Stimulated activated CD4-positive, alpha-beta T cell treated with anti-CD3 and anti-CD28 coated beads, Interleukin-4, amount 100 ng/mL, for 48 hours (primary cell): ENCODE measurements at places on chromosomes 6 and 20.

- DNase-seq = no peak
Observed at GRCh38 chr6:127385668-127386430, 42.4 kb upstream of the ECHDC1 start.

DNA sequence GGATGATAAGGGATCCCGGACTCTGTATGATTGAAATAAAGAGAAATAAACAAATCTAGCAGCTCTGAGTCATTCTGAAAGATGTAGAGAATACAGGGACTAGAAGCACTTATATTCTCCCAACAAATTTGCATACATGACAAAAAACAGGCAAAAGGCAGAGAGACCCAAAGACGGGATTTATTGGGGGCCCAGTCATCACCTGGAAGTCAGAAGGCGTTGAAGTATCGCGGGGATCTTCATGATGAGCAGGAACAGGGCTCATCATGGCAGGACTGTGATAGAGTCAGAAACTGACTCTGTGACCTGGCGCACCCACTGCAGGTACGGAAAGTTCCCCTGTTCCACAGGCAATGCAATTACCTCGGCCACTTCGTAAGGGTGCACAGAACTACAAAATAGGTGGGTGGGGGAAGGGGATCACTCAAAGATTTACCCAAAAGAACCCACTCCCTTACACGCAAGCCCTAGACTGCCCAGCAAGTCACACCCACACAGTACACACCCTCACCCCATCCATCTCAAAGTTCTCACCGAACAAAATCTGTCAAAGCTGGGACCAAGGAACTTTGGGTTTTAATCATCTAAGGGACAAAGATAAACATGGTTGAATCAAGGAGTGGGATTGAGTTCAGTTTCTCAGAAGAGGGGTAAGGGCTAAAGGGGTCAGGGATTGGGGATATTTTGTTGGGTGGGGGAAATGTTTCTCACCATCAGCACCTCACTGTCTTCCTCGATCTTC, 1.4 kb downstream of the CUTA start:
- no peak for DNase-seq

GRCh38 chr20:19786311-19786710, 28.3 kb downstream of the RIN2 start:
- DNase-seq = no peak

- DNase-seq = no peak
Observed at GRCh38 chr20:20859510-20859909, 147.1 kb upstream of the RALGAPA2 start.

DNA sequence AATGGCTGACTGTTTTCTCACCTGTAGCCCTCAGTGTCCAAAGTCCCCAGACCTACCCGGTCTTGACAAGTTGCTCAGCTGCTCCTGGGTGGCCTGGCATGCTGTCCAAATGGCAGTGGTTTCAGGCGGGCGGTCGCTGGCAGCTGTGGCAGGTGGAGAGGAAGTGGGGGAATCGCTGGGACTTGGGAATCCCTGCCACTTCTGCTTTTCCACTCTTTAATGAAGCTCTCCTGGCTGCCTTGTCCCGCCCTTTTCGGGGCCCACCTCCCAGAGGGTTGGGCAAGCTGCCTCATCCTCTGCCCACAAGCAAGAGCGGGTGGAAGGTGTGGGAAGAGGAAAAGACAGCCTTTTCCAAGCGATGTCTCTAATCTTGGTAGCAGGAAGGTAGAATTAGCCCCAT, at the start of gene OCSTAMP:
Gene OCSTAMP (minus strand): TSS at position 194 of the 400 bp plus-strand sequence. CDS start 94 bp downstream, at position 100.
- no peak for DNase-seq

DNA sequence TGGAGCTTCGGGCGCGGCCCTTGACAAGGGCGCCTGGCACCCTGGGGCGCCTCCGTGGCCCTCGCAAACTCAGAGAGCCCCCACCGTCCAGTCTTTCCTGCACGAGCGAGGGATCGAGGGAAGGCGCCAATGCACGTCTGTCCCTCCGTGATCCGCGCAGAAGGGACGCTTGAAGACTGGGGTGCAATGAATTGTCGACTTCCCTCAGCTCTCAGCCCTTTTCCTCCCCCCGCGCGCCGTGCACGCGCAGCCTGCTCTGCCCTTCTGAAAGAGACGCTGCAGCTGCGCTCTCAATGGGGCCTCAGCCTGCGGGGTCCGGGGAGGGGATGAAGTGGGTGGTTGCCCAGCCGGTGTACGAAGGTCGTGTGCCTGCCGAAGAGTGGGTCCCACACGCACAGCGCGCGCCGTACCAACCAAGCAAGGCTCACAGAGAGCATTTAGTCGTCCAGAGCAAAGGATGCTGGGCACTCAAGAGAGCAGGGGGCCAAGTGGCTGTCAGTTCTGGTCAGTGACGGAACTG, 5.5 kb upstream of the SOX4 start:
- DNase-seq = no peak

GRCh38 chr6:169837529-169838250, 86.3 kb downstream of the ERMARD start:
- DNase-seq = no peak

GRCh38 chr6:75334266-75335040, 49.9 kb upstream of the TMEM30A start:
- no peak for DNase-seq

DNA sequence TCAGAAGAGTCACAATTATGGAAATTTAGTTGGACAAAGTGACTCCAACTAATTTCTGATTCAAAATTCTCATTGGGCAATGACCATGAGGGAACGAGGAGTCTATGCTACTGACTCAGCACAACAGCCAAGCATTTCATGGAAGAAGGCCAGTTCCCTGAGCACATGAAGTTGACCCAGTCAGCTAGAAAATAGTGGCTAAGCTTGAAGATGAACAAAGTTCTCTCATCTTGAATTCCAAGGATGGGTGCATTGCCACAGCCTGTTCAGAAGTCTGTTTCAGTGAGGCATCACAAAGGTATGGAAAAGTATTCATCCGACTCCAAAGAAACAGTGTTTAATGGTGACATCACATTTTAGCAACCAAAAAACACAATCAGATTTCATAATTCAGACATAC, 676.9 kb downstream of the HACE1 start:
- DNase-seq = no peak

- DNase-seq = no peak
Observed at GRCh38 chr20:62203378-62204030, 16.6 kb downstream of the HRH3 start.

GRCh38 chr6:134740473-134741199, 209.3 kb downstream of the ALDH8A1 start:
- no peak for DNase-seq

DNA sequence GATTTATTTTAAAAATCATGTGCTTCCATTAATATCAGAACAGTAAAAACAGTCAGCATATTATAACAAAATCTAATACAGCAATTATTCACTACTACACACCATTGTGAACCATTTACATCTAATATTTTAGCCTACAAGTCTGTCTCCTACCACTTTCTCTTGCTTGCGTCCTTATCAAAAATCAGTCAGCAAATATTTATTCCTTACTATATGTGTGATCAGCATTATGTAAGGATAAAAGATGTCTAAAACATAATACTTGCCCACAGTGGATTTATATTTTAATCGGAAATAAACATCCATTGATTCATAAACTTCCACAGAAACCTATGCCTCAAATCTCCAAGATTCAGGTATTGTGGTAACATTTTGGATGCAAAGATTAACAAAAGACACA, 99.8 kb downstream of the NRSN1 start:
- no peak for DNase-seq

DNA sequence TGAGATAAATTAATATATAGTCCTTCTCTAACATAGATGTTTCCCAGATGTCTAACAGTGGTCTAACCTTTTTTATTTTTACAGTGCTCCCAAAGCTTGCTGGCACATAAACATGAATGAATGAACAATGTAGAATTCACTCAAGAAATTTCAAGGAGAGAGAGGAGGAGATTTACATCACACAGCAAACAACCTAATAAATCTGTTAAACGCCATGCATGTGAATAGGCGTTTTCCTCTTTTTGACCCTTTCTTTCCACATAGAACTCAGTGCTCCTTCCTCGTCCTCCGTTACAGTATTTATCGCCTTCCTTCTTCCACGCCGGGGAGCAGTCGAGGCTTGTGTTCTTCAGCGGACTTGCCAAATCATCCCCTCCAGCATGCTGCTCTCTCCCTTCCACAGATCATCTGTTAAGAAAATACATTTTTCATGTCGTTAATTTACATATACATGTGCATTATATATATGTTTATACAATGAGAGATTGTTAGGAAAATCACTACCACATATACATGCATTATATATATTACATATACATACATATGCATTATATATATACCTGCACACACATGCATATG, 93.0 kb downstream of the SLC35B3 start:
- DNase-seq = no peak

- DNase-seq = no peak
Observed at GRCh38 chr6:47932575-47932974, 150.7 kb downstream of the OPN5 start.

DNA sequence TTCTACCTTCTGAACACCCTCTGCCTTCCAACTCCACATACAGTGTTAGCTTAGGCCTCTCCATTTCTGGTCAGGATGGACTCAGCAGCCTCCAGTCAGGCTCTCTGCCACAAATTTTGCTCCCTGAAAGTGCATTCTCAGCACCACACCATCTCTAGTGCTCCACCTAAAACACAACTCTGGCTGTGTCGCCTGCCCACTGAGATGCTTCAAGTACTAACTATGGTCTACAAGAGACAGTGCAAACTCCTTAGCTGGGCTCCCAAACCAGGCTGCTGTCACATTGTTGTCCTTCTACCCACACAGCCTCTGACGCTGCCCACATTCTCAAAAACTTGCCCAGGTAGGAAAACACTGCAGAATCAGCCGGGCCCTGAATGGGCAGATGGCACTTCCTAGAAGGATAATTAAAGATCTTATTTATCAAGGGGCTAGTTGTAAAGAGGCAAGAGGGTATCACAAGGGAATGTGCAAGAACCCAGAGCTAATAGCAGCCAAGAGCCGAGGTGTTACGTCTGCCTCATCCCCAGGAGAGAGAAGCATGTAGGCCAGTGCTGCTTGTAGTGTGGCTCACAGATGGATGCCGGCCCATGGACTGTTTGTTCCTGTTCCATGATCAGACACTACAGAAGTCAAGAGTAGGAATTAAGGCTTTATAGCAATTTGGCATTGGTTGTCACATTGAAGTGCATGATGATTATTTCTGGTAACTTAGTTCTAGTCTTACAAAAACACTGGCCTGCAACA, 189.7 kb downstream of the LRFN2 start:
- DNase-seq = no peak

DNA sequence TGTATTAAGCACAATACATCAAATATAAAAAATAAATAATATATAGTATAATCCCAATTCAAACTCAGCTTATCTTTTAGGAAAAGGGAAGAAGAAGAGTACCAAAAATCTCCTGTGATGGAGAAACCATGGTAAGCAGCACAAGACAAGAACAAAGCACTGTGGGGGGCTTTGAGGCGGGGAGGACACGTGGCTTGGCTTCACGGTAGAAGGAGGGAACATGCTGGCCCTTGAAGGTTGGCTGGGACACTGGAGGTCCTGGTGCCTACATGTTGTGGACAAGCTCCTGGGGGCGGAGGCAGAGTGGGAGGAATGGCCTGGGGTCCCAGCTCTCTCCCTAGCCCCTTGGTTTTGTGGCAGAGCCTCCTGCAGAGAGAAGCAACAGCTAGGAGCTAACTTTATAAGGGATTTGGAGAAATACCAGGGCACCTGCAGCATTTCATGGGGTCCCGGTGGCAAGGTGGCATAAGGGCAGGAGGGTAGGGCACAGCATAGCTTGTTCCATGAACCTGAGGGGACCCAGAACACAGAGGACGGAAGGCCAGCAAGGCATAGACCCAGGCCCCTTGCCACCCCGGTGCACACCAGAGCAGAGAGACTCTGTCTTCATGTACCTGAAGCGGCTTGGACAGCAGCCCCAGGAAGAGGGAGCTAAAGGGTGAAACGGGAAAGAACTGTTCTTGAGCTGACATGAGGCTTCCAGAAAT, 72.0 kb downstream of the LY86 start:
- no peak for DNase-seq

DNA sequence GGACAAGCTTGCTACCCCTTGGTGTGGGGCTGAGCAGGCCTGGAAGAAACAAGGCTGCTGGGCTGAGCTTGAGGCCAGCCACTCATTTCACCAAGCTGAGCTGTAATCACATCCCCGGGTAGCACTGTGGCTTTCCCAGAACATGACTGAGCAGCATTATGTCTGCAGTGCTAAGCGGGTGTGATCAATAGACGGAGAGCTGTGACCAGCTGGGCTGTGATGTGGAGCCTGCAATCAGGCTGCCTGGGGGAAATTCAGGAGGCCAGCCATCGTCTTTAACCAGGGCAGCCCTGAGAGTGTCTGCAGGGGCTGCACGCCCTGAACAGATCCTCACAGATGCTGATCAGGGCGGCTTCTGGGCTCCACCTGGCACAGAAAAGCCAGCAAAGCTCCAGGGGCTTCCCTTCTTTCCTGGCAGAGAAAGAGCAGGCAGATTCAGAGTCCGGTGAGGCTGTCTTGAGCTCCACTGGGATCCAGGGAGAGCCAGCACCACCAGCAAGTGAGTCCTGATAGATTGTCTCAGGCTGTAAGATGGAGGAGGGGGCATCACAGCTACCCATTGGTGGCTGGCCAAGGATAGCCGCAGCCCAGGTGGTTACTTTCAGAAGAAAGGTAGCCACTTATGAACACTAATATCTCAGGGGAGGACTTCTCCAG, 165.9 kb downstream of the NRN1 start:
- DNase-seq = no peak

GRCh38 chr6:40877362-40877761, 161.7 kb downstream of the UNC5CL start:
- peak; percentile 36 for DNase-seq

DNA sequence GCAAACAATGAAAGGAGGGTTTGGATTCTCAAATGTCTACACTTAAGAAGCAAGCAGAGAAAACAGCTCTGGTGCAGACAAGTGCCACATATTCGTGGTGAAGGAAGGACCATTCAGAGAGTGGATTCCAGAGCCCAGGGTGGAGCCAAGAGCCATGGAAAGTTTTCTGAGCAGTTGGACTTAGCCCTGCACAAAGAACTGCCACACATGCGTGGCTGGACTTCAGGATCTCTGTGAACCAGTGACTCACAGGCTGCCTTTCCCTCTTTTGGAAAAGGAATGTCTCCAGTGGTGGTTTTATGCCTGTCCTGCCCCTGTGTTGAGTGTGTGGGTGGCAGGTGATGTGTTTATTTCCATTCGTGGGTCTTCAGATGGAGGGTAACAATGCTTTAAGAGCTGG, 489.5 kb downstream of the CDH26 start:
- DNase-seq = no peak

DNA sequence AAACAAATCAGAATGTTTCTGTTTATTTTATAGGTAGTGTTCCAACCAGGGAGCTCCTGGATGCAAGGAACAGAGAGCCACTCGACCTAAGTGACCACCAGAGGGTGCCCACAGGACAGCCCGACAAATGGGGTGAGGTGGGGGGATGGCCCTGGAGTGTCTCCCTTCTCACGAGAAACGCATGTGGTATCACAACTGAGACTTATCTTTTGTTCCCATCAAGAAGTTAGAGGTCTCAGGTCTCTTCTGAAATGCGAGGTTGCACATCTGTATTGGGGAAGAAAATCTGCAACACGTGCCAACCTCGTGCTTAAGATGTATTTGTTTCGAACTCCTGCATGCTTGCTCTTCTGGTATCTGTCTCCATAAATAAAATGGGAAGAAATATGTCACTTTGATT, 104.0 kb downstream of the ISM1 start:
- no peak for DNase-seq

- peak; percentile 52 for DNase-seq
Observed at GRCh38 chr20:34874094-34874654, 1.5 kb upstream of the GGT7 start.

GRCh38 chr20:60255866-60256265, 297.6 kb downstream of the CDH26 start:
- no peak for DNase-seq
